ENCODE measurements at places on chromosomes 5 and 9. TPM values are rescaled to one million over a fixed set of nuclear protein-coding genes. Genes with fewer than 3 reads are reported as not detected.

GRCh38 chr9:110802416-110803035 lies 133.9 kb downstream of the MUSK start:
- H3K4me1 ChIP-seq = no peaks in the 10 kb centered on the region
- H3K27me3 ChIP-seq = no peaks in the 10 kb centered on the region
- no peaks in the 10 kb centered on the region for H3K36me3 ChIP-seq
- no peak for DNase-seq
- H3K4me3 ChIP-seq = no peak overlapping the region
- no peak overlapping the region for H3K27ac ChIP-seq

DNA sequence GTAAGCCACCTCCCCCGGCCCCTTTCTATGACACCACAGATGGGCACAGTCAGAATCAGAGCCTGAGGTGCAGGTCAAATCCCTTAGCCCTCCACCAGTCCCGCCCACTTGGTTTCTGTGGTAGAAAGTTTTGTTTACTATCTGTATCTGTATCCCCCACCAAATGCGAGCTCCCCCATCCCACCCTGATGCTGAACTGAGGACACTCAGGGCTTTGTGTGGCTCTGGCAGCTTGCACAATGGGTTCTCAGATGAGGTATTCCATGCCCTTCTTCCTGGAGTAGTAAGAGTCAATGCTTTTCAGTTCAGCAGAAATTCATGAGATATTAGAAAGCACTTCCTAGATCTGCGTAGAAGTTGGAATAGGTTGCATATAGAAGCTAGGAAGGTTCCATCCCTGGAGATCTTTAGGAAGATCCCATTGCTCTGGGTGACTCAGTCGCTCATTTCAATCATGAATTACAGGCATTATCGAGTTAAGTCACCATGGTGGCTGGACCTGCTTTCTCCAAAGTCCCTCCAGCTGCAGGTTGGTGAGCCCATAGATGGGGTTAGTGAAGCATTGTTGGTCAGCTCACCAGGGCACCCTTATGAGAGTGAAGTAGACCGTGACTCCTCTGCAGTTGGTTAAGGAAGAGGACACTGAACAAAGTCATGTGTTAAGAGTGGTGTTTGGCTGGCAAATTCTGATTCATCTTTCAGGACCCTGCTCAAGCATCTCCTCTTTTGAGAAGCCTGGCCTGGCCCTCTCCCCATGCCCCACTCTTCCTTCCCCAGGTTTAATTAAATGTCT lies 10.6 kb upstream of the KCNIP1 start:
- DNase-seq = no peak
- H3K4me3 ChIP-seq = no peak overlapping the region
- H3K4me1 ChIP-seq = no peaks in the 10 kb centered on the region
- H3K27ac ChIP-seq = no peak overlapping the region
- H3K36me3 ChIP-seq = no peaks in the 10 kb centered on the region

CDKN2B-AS1 gene
- total RNA-seq = not detected

GRCh38 chr9:81621118-81621517 lies 68.2 kb downstream of the TLE1 start:
- no peak overlapping the region for H3K4me3 ChIP-seq
- no peaks in the 10 kb centered on the region for H3K27me3 ChIP-seq
- DNase-seq = no peak
- no peaks in the 10 kb centered on the region for H3K4me1 ChIP-seq
- H3K27ac ChIP-seq = no peak overlapping the region
